ENCODE measurements at places on chromosomes 3 and 15.

- DNase-seq = no peak
Observed at GRCh38 chr3:34056181-34056910, 257.9 kb downstream of the PDCD6IP start.

DNA sequence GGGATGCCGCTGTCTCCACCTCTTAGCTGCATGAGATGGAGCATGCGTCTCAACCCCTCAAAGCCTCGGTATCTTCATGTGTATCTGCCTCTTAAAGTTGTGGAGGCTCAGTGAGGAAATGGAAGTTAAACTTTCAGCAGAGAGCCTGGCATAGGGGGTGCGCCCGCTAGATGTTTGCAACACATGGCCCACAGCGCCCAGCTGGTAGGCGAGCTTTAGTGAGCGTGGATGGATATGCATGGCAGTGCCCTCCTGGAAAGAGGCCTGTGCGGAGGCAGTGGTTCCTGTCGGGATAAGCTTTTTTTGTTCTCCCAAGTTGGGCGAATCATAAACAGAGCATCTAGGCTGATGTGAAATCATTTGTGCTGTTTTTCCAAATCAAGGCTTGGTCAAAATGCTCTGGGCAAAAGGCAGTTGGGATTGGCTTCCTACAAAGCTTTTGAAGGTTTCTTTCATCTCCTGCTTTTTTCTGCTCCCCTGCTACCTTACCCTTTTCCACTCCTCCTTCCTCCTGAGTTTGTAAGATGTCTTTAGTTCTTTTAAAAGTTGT, 272.4 kb upstream of the TPM1 start:
- no peak for DNase-seq

DNA sequence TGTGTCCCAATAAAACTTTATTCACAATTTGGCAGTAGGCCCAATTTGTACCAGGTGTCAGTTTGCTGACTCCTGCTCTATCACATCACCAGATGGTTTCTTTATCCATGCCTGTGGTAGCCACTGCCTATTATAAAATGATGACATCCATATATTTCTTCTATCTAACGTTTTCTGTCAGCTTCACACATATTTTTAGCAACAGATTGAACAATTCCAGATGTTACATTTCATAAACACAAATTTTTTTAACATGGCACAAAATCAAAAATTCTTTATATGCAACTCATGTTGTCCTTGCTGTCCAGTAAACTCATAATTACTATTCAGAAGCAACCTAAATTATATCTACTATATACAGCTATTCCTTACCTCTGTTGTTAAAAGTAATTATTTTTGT, 1371.6 kb downstream of the NSUN3 start:
- no peak for DNase-seq

DNA sequence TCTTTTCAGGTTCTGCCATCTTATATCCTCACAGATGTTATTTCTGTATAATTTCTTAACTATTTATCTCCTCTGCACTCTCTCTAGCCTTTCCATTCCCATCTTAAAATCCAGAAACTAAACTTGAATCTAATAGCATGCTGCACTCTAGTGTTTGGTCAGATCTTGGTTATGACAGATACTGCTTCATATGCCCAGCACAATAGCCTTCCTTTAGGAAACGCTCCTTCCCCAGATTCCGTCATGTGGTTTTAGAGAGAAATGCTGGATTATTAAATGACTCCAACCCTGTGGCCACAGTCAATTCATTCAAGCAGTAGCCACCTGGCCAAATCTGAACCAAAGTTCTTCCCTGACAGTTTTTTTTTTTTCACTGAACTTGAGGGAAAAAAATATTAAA, 19.4 kb downstream of the RASGRP1 start:
- DNase-seq = no peak

GRCh38 chr3:123396171-123397049, 52.5 kb downstream of the ADCY5 start:
- no peak for DNase-seq

DNA sequence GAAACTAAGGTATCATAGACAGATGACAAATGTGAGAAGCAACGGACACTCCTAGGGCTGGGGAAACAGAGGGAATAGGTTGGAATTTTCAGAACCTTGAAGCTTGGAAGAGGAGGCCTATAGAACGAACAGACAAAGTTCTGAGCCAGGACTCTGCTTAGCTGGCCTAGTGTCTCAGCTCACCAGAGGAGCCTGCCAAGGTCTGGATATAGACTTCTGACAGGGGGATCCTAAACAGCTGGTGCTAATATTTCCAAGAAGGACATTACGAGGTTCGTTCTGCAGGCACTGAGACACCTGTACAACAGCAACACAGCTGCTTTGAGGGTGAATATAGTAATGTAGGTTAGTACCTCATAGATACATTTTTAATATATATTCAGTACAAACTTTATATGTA, 266.3 kb downstream of the CHL1 start:
- DNase-seq = no peak

- no peak for DNase-seq
Observed at GRCh38 chr3:143507735-143508580, 340.3 kb downstream of the SLC9A9 start.

DNA sequence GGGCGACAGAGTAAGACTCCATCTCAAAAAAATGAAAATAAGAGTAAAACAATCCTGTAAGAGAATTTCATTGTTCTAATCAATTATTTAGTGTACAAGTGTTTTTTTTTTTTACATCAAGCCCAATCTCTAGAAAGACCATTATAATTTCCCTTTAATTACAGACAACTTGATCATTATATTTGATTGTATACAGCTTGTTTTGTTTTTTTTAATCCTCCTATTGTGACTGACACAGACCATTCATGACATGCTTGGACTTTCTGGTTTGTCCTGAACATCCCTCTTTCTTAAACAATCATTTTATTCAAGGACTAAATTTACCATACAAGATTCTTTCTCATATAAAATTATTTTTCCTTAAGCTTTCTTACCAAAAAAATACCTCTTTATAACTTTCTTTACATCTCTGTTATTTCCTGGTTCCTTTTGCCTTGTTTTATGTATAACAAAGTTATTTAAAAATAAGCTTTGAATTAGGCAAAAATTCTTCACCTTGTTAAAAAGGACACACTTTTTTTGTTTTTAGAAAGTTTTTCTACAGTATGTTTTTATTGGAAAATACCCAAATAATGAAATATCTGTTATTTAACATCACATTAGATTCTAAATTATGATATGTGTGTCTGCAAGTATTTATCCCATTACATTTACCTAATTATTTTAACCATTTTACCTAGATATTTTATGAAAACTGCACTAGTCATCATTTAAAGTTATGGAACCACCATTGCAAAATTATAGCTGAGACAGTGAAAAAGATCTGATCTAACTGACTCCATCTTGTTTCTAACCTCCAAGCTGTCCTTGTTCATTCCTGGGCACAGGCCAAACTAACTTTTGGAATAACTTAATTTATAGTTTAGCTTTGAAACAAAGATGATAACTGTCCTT, 26.1 kb upstream of the GFM1 start:
- DNase-seq = no peak

DNA sequence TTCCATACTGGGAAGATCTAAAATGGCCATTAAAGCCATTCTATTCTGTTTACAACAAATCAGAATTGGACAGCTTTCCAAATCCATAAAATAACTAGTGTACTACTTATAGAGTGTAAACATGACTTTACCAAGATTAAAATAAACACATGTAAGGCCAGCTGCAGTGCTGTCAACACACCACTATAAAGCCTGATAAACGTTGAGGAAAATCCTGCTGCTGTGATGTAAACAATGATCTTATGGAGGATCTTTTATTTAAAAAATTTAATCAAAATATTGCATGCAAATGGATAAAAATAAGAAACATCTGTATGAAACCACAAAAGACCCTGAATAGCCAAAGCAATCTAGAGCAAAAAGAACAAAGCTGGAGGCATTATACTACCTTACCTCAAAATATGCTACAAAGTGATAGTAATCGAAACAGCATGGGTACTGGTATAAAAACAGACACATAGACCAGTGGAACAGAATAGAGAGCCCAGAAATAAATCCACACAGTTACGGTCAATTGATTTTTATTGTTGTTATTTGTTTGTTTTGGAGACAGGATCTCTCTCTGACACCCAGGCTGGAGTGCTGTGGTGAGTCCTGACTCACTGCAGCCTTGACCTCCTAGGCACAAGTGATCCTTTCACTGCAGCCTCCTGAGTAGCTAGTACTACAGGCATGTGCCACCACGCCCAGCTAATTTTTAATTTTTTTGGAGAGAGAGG, 428.8 kb upstream of the C2CD4B start:
- DNase-seq = no peak

DNA sequence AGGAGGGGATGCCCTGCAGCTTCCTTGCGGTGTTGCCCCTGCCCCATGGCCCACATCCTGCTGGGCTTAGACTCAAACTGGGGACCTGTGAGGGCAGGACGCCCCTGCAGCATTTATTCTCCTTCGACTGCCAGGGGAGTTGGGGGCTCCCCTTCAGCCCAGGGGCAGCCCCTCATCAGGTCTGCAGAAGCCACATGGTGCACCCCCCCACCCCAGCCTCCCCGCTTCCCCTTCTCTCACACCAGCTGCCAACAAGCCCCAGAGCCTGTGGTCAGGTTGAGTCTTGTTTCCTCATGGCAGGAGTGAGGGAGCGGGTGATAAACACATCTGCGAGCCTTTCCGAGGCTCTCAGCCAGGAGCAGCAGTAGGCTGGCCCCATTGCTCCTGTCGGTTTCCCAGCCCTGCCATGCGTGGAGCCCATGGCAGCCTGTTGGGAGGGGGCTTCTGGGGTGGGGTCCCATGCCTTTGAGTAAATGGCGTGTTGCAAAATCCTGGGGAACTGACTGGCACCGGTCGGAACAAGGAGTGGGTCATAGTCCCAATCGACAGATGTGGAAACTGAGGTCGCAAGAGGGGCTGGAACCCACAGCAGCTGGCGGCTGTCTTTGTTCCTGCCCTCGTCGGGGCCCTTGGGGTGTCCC, 27.8 kb downstream of the WNT7A start:
- DNase-seq = no peak

- DNase-seq = no peak
Observed at GRCh38 chr3:197949191-197949777, 706 bp upstream of the RPL35A start.

All from stimulated activated CD4-positive, alpha-beta T cell treated with anti-CD3 and anti-CD28 coated beads, Interleukin-1b, Interleukin-23, amount 100 ng/mL, for 1 hour (primary cell).